ENCODE measurements at places on chromosomes 3 and 15.

- no peak for DNase-seq
Measured at GRCh38 chr15:70423267-70423666, 325.6 kb upstream of the TLE3 start.

- no peak for DNase-seq
Measured at GRCh38 chr3:171811295-171811912, 1.1 kb upstream of the PLD1 start.

- DNase-seq: no peak
Measured at GRCh38 chr3:145175626-145176025, 985.4 kb downstream of the PLOD2 start.

- DNase-seq: no peak
Measured at GRCh38 chr3:169827712-169828111, 15.0 kb upstream of the LRRC34 start.

DNA sequence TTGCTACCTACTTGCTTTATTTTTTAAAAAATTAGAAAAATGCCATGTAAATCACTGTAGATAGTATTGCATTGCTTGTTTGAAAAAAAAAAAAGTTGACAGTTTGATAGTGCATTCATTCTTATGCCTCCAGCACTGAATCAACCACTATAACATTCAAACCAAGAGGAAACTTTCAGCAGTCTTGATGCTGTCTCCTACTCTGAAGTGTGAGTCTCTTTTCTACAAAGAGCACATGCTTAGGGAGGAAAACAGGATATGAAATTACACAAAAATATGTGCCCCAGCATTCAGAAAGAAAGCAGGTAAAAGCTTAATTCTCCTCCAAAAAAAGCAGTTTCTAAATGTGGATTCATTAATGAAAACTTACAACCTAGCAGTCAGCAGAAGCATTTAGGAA, 78.3 kb downstream of the ZBTB20 start:
- no peak for DNase-seq

DNA sequence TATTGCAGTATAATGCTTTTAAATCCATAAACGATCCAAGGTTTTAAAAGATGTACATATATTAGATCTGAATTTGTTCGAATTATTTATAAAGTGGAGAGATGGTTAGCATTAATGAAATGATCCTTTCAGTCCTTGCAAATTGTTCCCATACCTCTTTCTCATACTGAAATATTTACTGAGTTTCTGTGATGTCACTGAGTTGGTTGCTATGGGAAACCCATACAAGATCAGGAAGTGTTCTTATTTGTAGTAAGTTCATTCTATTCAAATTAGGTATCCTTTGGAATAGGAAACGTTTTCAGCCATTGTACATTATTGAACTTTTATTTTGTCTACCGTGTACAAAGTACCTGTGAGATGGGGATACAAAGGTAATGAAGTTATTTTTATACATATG, 73.2 kb upstream of the CHL1 start:
- no peak for DNase-seq

DNA sequence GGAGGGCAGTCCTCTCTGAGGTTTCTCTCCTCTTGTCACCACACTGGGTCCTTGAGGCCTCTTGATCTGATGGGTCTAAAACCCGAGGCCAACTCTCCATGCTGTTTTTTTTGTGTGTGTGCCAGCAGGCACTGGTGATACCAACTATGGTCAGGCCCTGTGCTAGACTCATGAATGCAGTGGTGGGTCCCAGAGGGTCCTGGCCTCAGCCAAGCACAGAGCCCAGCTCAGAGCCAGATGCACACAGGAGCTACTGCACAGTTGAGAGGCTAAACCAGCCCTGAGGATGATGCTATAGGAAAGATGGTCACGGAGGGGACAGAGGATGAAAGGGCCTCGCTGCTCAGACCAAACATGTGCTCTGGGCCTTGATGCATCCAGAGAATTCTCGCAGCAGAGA, 33.5 kb downstream of the RAB6B start:
- no peak for DNase-seq

- no peak for DNase-seq
Measured at GRCh38 chr15:96870580-96870979, 540.1 kb downstream of the NR2F2 start.

- no peak for DNase-seq
Measured at GRCh38 chr3:37592328-37592727, 269.4 kb upstream of the CTDSPL start.

DNA sequence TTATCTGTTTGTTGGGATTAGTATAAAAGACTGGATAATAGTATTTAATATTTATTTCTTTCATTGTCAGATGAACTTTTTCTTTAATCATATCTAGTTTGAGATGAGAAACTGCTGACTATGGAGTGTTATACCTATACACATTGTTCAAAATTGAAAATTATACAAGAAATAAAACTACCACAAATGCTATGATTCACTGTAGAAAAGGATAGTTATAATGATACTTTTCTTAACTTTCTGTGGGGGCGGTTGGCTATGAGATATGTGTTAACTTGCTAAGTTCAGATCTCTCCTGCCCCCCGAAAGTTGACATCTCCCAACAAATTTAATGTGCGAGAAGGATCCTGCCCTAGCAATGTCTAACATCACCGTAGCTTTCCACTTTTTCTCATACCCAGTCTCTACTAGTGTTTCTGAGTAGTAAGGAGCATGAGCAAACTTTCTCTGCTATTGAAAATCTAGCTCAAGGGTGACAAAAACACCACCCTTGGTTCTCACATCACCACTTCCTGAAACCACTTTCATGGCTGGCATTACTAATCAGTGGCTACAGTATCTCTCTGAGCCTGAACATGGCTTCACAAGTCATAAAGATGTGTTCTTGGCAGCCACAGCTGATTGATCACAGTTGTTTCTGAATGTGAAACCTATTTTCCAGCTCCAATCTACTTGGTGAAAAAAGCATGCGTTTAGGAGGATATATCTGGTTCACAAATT, 15.8 kb upstream of the SAMMSON start:
- DNase-seq: no peak

GRCh38 chr3:161239700-161240099, 18.6 kb downstream of the NMD3 start:
- DNase-seq: no peak

GRCh38 chr3:131444180-131444579, 58.6 kb downstream of the MRPL3 start:
- no peak for DNase-seq

DNA sequence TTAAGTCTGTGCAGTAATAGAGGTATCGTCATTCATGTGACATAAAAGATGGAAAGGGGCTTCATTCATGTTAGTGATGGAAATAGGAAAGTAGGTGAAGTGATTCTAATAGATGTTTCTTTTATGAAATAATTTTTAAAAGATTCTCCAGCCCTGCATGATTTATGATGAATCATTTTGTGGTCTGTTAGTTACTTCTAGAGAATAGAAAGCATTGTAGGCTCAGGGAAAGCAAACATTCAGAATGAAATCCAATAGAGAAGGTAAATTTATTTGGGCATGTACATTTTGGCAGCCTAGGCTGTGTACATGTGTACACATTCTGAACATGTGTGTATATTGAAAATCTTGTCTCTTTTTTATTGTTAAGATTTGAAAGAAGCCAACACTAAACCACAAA, 23.1 kb downstream of the PPARG start:
- no peak for DNase-seq

DNA sequence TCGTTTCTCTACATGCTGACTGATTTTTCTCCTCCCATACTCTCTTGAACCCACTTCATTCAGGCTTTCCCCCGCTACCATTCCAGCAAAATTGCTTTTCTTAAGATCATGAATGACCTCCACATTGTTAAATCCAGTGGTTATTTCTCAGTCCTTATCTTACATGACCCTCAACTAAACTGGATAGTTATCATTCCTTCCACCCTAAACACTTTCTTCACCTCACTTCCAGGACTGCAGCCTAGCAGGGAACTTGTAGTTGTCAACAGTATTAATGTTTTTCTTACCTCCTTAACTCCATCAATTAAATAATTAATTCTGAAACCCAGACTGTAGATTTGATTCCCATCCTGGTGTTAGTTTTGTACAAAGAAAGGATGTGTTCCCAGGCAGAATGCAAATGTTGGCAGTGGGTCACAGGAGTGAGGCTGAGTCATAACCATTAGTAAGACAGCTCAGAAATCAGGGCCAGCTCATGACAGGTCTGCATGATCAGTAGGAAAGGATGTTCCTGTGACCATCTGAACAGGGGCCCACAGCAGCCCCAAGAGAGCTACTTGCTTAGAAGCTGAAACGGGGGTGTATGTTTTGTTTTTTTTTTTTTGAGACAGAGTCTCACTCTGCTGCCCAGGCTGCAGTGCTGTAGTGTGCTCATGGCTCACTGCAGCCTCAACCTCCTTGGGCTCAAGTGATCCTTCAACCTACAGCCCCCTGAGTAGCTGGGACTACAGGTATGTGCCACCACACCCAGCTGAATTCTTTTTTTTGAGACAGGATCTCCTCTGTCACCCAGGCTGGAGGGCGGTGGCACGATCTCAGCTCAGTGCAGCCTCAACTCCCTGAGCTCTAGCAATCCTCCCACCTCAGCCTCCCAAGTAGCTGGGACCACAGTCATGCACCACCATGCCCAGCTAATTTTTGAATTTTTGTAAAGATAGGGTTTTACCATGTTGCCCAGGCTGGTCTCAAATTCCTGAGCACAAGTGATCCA, 9.1 kb downstream of the BCL2L10 start:
- no peak for DNase-seq

- DNase-seq: no peak
Measured at GRCh38 chr3:57059411-57059810, 1.1 kb upstream of the SPATA12 start.

- DNase-seq: no peak
Measured at GRCh38 chr3:190074817-190075216, 45.9 kb downstream of the P3H2 start.

DNA sequence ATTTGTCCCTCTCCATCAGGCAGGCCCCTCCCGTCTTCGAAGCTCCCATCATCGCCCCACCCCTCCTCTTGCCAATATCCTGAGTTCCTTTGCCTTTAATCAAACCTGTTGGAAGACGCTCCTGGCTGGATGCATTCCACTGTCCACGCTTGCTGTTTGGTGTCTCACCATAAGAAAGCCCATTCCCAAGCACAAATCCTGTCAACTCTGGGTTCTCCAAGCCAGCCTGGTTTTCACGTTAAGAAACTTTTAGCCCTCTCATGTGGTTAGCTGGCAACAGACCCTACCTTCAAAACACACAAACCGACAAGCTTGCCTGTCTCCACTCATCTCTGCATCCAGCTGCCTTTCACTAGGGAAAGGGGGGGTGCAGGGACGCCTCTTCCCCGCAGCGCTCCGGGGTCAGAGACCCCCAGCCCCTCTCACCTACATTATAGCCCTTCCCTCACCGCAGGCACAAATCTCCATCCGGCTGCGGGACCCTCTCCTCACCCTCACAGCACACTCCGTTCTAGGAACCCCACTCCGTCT, 1.1 kb downstream of the GORASP1 start:
- DNase-seq: no peak

Measured in D341Med (cell line).